Hepatocyte (in vitro differentiated cells): ENCODE measurements at places on chromosomes 5 and 9.
A peak's percentile ranks its signal among the peaks of the same experiment; 100 is the strongest.

- DNase-seq: peak; percentile 76
Observed at GRCh38 chr9:69180670-69181069, 6.6 kb downstream of the TJP2 start.

- DNase-seq: no peak
Observed at GRCh38 chr5:121795511-121795910, 56.2 kb upstream of the FTMT start.

- DNase-seq: no peak
Observed at GRCh38 chr9:69633716-69634115, 38.5 kb downstream of the APBA1 start.

DNA sequence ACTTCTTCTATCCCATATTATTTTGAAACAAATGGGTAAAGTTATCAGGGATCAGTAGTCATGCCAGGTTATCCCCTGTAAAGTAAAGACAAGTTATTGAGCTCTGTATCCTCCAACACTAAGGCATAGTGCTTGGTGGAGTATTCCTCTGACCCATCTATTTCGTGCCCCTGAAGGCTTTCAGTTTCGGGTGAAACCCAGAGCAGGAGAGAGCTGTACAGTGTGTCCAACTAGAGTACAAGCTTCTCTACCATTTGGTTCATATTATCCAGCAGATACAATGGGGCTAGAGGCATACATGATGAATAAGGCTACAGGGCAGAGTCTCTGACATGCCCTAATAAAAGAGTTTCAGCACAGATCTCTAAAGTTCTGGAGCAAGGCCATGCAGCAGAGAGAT is 3.2 kb upstream of the SLC22A4 start:
- DNase-seq: no peak

GRCh38 chr5:17426104-17426749 is 71.8 kb upstream of the TAF11L2 start:
- DNase-seq: no peak

- DNase-seq: no peak
Observed at GRCh38 chr5:113387844-113388243, 46.9 kb downstream of the TSSK1B start.

GRCh38 chr9:80040457-80040856 is 468.7 kb downstream of the TLE4 start:
- no peak for DNase-seq
